Thoracic aorta (tissue), 2 donors: ENCODE measurements at places on chromosomes 13 and 19.

- no peak for DNase-seq
These were observed 247.5 kb upstream of the TSHZ3 start for GRCh38 chr19:31596751-31597150.

- no peak for DNase-seq
These were observed 54.7 kb downstream of the SLC15A1 start for GRCh38 chr13:98697791-98698190.

- no peak for DNase-seq
These were observed 225.3 kb downstream of the NALCN start for GRCh38 chr13:101190976-101191375.

DNA sequence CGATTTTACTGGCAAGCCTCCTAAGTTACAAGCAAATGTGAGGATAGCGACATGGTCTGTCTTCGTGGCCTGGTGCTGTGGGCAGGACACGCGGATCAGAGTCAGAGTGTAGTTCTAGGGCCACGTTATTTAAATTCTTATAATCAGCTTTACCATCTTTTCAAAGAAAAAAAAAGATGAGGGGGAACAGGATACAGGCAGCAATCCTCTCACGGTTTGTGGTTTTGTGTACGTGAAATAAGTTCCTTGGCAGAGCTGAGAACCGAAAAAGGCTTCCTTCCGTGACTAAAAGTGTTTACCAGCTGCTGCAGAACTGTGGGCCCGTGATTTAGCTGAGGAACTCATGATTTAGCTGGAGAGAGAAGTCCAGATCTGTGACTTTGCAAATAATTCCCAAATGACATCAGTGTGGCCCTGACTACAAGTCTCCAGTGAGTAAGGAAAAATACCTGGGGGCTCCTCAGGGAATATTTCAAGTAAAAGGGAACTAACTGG lies 27.2 kb downstream of the RCBTB2 start:
- no peak for DNase-seq

DNA sequence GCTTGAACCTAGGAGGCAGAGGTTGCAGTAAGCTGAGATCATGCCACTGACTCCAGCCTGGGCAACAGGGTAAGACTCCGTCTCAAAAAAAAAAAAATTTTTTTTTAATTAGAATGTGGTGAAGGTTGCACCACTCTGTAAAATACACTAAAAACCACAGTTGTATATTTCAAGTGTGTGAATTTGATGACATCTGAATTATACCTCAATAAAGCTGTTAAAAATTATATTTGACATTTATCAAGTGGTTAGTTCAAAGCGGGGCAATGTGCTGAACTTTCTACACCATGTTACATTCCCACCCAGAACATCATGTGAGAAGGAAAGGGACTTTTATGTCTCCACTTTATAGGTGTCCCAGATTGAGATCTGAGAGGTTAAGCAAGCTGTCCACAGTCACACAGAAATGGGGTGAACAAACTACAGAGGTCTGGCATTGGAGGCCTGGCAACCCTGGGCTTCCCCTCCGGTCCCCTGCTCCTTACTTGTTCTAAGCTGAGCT lies 5.9 kb upstream of the S1PR5 start:
- no peak for DNase-seq

- DNase-seq: no peak
These were observed 1278.8 kb upstream of the MIR17HG start for GRCh38 chr13:90068658-90069057.

DNA sequence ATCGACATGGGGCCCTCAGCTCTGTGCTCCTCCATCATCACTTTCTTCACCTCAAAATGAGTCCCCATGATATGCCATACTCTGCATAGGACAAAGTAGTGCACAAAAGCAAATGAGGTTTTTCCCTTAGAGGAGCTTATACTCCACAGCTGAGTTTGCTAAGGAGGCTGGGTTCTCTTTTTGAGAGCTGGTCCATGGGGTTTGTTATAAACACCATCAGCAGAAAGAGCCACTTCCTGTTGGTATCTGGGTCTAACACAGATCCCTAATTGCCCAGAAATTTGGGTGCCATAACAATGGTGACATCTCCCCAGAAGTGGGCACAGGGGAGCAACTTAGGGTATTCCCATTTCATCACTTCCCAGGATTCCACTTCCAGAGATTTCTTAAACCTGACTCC lies 395.7 kb downstream of the FOXO1 start:
- no peak for DNase-seq

GRCh38 chr13:99390601-99391000 lies 83.4 kb upstream of the GPR183 start:
- DNase-seq: no peak

GRCh38 chr19:15466851-15467733 lies 2.7 kb upstream of the RASAL3 start:
- DNase-seq: no peak

- no peak for DNase-seq
These were observed 722 bp downstream of the DCAF15 start for GRCh38 chr19:13952931-13953531.

DNA sequence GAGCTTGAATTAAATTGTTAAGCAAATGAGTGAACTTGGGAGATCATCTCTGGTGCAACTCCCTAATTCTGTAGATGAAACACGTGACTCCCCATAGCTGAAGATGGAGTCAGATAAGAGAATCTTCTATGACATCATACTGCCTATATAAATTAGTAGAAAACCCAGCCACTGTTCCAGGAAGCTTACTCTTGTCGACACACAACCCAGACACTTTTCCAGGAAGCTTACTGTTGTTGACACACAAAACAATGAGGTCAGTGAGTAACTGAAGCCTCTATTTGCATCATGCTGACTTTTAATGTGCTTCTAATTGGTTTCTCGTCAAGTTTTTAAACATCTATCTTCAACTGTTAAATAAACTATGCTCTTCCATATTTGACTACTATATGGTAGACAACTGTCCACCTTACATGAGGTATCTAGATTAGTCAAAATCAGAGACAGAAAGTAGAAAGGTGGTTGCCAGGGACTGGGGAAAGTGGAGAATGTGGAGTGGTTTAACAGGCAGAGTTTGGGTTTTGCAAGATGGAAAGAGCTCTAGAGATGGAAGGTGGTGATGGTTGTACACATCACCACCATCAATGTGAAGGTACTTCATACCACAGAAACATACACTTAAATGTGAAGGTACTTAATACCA lies 168.2 kb downstream of the FGF14 start:
- DNase-seq: no peak

DNA sequence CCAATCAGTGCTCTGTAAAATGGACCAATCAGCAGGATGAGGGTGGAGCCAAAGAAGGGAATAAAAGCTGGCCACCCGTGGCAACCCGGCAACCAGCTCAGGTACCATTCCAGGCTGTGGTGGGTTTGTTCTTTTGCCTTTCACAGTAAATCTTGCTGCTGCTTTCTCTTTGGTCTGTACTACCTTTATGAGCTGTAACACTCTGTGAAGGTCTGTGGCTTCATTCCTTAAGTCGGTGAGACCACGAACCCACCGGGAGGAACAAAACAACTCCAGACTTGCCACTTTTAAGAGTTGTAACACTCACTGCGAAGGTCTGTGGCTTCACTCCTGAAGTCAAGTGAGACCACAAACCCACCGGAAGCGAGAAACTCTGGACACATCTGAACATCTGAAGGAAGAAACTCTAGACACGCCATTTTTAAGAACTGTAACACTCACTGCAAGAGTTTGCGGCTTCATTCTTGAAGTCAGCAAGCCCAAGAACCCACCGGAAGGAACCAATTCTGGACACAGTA lies 16.5 kb upstream of the SPACA6 start:
- DNase-seq: no peak

- DNase-seq: no peak
These were observed 652 bp downstream of the POU4F1 start for GRCh38 chr13:78602561-78603239.

GRCh38 chr13:39527961-39528660 lies 74.9 kb downstream of the LHFPL6 start:
- DNase-seq: no peak

DNA sequence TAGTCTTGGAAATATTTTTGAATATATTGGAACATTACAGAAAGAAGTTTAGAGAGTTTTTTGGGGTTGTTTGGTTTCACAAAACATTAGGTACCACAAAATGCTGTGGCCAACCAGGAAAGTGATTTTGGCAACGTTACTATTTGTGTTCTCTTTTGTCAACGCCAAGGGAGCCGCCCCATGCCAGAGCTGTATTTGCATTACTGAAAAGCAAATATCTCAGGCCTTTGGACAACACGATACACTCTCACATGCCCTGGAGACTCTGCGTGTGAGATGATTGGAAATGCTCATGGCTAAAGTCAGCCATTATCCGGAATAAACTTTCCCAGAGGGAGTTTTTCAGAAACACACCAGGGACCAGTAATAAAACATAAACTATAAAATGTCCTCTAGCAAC lies 324.6 kb downstream of the SHISA2 start:
- no peak for DNase-seq

DNA sequence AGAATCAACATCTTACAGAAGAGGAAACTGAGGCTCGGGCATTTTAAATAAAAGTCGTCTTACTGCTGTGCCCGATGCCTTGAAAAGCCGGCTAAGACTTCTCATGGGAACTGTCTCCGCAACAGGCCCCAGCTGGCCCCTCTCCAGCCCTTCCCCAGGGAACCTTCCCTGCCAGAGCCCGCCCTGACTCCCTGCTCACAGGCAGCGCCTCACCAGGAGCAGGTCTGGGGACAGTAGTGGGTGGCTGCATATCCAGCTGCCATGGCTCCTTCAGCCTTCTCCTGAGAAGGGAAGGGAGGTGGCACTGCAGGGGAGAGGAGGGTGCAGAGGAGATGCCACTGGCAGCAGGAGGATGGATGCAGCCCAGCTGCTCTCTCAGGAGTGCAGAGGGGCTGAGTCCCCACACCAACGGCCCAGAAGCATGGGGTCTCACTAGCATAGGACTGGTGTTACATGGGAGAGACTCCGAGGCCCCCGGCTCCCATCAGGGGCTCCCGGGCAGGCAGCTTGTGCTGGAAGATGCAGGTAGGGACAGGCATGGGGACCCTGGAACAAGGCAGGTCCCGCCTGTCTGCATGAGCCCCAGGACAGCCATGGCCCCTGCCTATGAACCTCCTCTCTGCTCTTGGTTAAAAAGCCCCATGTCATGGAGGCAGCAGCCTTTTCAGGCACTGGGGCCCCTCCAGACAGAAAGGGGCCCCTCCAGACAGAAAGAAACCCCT lies 216.4 kb upstream of the SGCG start:
- no peak for DNase-seq

GRCh38 chr19:43723588-43723987 lies 7.7 kb downstream of the IRGC start:
- DNase-seq: no peak
